ENCODE measurements at places on chromosomes 12 and 14. TPM values are rescaled to one million over a fixed set of nuclear protein-coding genes. Genes with fewer than 3 reads are reported as not detected.

DNA sequence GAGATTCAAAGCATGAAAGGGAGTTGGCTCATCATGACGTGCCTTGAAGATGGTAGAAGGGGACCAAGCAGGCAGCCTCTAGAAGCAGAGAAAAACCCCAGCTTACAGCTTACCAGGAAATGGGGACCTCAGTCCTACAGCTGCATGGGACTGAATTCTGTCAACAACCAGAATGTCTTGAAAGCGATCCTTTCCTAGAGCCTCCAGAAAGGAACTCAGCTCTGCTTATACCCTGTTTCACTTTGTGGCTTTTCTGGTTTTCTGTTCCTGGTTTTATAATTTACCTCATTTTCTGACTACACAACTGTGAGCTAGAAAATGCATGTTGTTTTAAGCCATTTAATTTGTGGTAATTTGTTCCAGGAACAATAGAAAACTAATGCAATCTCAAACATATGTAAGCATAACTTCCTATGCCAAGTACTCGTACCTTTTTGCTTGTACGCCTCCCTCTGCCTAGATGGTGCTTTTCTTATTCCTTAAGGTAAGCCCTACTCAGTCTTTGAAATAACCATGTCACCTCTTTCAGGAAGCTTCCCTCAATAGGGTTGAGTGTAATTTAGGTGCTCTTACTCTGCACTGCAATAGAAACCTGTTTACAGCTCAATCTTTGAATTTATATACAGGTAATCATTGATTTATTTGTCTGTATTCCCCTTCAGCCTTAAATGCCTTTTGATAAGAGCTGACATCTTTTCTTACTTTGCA, 348.8 kb downstream of the TMEM117 start:
- DNase-seq: no peak

DNA sequence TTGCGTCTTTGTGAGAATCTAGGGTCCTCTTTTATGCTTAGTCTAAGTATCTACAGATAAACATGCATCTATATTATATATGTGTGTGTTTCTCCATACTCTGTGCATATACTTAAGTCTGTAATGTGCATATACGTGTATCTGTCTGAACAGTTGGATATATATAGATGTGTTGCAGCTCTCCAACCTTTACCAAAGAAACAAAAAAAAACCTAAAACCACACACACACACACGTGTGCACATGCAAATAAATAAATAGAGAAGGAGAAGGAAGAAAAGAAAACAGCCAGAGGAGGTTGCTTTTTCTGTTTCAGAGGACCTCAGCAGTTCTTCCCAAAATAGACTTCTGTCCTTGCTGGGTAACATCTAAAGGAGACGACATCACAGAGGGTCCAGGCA, 244.9 kb downstream of the CACNA1C start:
- DNase-seq: no peak

- DNase-seq: no peak
These were observed 208.9 kb upstream of the MYL2 start for GRCh38 chr12:111129149-111129767.

- DNase-seq: no peak
These were observed 7.8 kb downstream of the ADIPOR2 start for GRCh38 chr12:1698720-1699119.

- DNase-seq: peak; percentile 61
These were observed 18.5 kb upstream of the ALDH2 start for GRCh38 chr12:111748151-111748672.

- DNase-seq: no peak
These were observed 624 bp downstream of the M6PR start for GRCh38 chr12:8948701-8949341.

ITPK1 gene
- total RNA-seq: 9.6 TPM

TAS2R19 gene
- 1.7 TPM for total RNA-seq

SLC16A7 gene
- 3.3 TPM for total RNA-seq
